ENCODE measurements at places on chromosomes 1 and 21. TPM values are rescaled to one million over a fixed set of nuclear protein-coding genes. Genes with fewer than 3 reads are reported as not detected.
A peak's percentile ranks its signal among the peaks of the same experiment; 100 is the strongest.

DNA sequence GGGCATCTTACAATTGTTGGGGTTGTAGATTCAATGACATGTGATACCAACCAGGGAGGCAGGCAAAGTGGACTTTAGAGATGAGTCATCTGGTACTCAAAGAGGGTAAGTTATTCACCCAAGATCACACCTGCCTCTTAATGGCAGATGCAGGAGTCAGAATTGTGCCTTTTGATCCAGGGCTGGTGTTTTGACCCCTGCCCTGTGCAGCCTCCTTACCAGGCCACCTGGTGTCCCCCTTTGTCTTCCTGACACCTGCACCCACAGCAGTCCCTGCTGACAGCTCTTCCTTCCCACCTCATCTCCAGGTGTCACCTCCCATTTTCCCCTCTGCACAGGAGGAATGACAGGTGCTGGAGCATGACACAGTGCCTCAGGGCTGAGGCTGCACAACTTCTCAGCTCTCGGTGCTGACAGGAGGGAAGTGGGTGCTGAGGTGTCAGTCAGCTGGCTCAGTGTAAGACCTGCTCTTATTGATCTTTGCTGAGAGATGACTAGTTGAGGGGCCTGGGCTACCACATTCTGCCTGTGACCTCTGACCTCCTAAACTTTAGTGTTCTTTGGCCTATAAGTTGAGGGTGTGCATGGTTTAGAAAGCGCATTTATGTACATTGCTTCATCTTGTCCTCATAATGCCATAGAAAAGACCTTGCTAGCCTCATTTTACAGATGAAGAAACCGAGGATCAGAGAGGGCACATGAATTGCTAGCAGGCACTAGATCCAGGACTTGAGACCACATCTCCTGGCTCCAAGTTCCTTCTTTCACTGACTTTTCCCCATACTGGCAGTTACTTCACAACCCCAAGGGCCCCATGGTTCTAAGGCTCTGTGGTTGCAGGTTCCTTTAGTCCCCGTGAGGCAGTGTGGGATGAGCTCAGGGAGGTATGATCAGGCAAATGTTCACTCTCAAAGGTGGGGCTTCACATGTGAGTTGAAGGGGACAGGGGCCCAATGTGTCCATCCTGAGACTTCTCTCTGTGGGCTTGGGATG, 31.3 kb downstream of the CACNA1E start:
- H3K27ac ChIP-seq = no peak overlapping the region
- no peak for DNase-seq
- no peaks in the 10 kb centered on the region for H3K36me3 ChIP-seq
- H3K27me3 ChIP-seq = no peaks in the 10 kb centered on the region
- no peak overlapping the region for H3K4me3 ChIP-seq

- peak; percentile 79 for DNase-seq
- no peaks in the 10 kb centered on the region for H3K4me1 ChIP-seq
- H3K27me3 ChIP-seq = no peaks in the 10 kb centered on the region
- no peaks in the 10 kb centered on the region for H3K36me3 ChIP-seq
These were observed 1.5 kb upstream of the MXRA8 start for GRCh38 chr1:1359664-1360468.

- peaks cover 5% of the 10 kb centered on the region for H3K27me3 ChIP-seq
- no peak for DNase-seq
- H3K27ac ChIP-seq = no peak overlapping the region
- no peak overlapping the region for H3K4me3 ChIP-seq
These were observed 65.5 kb upstream of the LAPTM5 start for GRCh38 chr1:30822966-30823581.

- no peak for DNase-seq
- H3K4me3 ChIP-seq = no peak overlapping the region
- H3K36me3 ChIP-seq = no peaks in the 10 kb centered on the region
- H3K4me1 ChIP-seq = no peaks in the 10 kb centered on the region
These were observed 31.9 kb upstream of the SLC19A2 start for GRCh38 chr1:169517558-169518186.

DNA sequence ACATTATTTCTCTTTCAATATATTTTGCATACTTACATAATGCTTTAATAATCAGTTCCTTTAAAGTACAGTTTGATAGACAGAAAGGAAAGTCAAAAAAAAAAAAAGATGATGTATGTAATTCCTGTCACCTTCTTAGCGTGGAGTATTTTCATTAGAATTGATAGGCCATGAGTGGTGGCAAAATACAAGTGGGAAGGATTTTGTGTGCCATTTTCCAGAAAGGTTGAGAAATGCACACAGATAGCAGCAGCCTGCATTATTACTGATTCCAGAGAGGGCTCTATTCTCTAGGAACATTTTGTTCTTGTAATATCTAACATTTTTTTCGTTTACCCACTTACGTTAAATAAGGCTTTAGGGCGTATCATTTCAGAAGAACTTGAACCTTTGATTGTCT, 475.6 kb downstream of the DSCAM start:
- DNase-seq = no peak
- H3K36me3 ChIP-seq = no peaks in the 10 kb centered on the region
- H3K4me1 ChIP-seq = no peaks in the 10 kb centered on the region
- H3K27ac ChIP-seq = no peak overlapping the region

GRCh38 chr21:15508554-15508953, 221.2 kb upstream of the USP25 start:
- no peak overlapping the region for H3K4me3 ChIP-seq
- no peak for DNase-seq
- no peaks in the 10 kb centered on the region for H3K4me1 ChIP-seq

DNA sequence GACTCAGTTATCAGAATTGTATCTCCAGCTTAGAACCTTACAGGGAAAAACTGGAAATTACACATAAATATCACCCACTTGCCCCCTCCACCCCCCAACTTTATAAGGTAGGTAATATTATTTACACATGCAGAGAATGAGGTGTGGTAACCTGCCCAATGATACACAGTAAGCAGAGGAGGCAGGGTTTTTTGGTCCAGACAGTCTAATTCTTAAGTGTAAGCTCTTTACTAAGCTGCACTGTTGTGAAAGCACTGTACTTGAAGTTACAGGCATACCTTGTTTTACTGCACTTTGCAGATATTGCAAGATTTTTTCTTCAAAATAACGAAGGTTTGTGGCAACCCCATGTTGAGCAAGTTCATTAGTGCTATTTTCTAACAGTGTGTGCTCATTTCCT, 24.8 kb upstream of the MYOCOS start:
- H3K27me3 ChIP-seq = no peaks in the 10 kb centered on the region
- peak overlapping the region; percentile 60 for H3K27ac ChIP-seq
- peaks cover 4% of the 10 kb centered on the region for H3K36me3 ChIP-seq
- DNase-seq = no peak

DNA sequence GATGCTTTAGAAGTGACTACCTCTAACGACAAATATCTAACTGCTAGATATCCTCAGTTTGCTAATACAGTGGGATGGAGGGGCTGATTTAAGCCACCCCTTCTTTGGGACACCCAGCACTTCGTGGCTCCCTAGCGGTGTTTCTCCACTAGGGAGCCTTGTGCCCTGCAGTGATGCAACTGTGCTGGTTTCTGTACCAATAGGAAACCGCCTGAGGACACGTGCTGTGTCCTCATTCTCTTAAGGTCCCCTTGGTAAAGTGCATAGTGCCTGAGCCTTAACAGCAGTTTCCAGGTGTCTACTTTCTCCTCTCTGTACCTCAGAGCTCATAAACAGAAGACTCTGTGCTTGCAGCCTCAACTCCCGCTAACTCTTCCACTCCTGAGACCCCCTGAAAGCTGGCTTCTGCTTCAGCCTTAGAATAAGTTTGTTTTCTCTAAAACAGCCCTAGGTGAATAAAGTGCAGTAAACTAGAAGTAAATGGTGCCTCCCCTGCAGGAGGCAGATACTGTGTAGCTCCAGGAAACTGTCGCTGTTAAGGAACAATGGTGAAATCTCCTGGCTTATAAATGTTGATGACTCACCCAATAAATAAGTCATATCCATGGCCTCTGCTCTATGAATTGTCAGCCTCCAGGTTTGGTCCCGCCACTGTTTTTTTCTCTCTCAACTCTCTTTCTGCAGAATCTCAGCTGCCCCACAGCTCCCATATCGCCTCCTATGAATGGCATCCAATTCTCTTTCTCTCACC, 130.4 kb downstream of the AK5 start:
- no peaks in the 10 kb centered on the region for H3K4me1 ChIP-seq
- H3K4me3 ChIP-seq = no peak overlapping the region
- no peak overlapping the region for H3K27ac ChIP-seq
- no peak for DNase-seq

GRCh38 chr21:14875704-14876523, 188.9 kb downstream of the NRIP1 start:
- no peaks in the 10 kb centered on the region for H3K36me3 ChIP-seq
- peak; percentile 69 for DNase-seq
- no peak overlapping the region for H3K4me3 ChIP-seq
- H3K27me3 ChIP-seq = no peaks in the 10 kb centered on the region

DNA sequence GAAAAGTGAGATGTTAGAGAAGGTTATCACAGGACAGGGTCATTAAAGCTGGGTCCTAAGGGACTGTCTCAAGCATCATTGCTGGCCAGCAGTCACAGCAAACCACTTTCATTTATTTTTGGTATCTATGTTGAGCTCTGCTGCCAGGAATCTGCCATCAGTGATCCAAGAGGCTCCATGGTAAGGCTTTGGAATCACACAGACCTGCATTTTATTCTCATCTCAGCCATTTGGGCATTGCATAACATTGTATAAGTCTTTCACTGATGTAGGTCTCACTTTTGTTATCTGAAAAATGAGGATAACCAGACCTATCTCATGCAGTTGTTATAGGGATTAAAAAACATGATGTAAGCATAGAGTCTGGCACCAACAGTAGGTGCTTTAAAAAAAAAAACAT, 77.5 kb downstream of the OMA1 start:
- no peak for DNase-seq
- H3K4me1 ChIP-seq = no peaks in the 10 kb centered on the region
- no peaks in the 10 kb centered on the region for H3K27me3 ChIP-seq
- no peak overlapping the region for H3K27ac ChIP-seq
- no peak overlapping the region for H3K4me3 ChIP-seq

DNA sequence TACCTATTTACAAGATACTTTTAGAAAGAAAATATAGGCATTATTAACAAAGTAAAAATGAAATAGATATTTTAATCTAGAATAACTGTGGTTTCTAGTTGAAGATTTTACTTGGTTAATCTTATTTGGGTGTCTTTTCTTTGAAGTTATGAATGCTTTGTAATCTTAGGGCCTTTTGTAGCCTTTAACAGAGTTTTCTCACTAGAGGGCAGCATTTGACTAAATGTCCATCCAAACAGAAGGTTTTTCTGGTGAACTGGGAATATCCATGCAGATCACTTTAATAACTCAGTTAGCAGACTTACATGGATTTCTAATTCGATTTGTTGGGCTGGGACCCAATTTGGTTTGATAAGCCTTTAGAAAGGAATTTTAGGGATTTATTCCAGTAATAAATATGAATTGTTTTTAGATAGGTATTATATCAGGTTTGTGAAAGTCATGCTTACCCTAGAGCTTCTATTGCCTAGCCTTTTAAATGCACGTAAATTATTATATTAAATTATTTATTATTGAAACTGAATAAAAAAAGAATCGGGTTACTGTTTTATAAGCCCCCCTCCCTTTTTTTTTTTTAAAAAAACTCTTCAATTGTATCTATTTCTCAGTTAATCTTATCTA, 119.7 kb downstream of the ZNF326 start:
- no peak overlapping the region for H3K4me3 ChIP-seq
- H3K36me3 ChIP-seq = no peaks in the 10 kb centered on the region
- no peaks in the 10 kb centered on the region for H3K4me1 ChIP-seq
- no peaks in the 10 kb centered on the region for H3K27me3 ChIP-seq

DNA sequence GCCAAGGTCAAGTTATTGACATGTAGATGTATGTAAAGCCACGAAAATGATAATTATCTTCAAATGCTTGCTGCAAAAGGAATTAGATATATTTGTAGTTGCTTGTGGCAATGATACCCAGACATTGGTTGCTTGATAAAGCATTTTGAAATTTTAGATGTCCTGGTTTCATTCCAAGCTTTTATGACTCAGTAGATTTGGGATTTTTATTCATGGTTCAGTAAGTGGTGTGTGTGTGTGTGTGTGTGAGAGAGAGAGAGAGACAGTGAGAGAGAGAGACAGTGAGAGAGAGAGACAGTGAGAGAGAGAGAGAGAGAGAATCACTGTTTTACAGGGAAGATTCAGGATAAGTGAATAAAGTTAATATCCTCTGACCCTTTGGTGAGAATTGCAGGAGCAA, 498.2 kb upstream of the C1orf87 start:
- no peaks in the 10 kb centered on the region for H3K36me3 ChIP-seq
- DNase-seq = no peak
- no peaks in the 10 kb centered on the region for H3K27me3 ChIP-seq
- no peaks in the 10 kb centered on the region for H3K4me1 ChIP-seq
- no peak overlapping the region for H3K27ac ChIP-seq

- DNase-seq = no peak
- no peaks in the 10 kb centered on the region for H3K36me3 ChIP-seq
- H3K4me3 ChIP-seq = no peak overlapping the region
- peaks cover 6% of the 10 kb centered on the region for H3K27me3 ChIP-seq
These were observed 121.5 kb upstream of the RAB4A start for GRCh38 chr1:229149435-229149834.

DNA sequence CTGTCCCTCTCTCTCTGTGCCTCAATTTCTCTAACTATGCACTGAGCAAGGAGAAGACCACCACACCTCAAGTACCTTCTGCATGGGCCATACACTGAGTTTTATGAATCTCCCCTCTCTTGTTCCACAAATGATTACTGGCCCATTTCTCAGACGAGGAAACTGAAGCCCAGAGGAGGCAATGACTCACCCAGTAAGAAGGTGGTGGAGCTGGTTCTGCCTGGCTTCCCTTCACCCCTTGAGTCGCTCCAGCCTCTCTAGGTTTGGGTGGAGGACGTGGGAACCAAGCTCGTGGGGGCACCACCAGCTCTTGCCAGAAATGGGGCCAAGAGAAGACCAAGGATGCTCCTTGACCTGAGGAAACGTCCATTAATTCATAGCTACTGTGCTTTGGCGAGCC, 21.3 kb upstream of the RUNX3 start:
- no peaks in the 10 kb centered on the region for H3K27me3 ChIP-seq
- no peak overlapping the region for H3K27ac ChIP-seq
- no peaks in the 10 kb centered on the region for H3K36me3 ChIP-seq

DNA sequence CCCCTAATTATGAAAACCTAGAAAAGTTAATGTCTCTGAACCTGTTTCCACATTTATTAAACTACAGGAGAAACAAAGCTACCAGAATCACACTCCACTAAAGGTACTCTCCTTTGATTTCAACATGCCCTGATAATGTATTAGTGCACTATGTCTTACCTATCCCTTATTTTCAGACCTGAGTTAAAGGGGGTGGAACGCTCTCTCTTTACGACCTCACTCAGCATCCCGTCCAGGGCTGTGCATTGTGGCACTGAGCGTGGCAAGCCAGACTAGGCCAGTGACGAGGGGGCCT, 678 bp downstream of the LSM10 start:
- DNase-seq = no peak
- no peaks in the 10 kb centered on the region for H3K27me3 ChIP-seq
- H3K27ac ChIP-seq = peak overlapping the region; percentile 87
- peaks cover 11% of the 10 kb centered on the region for H3K36me3 ChIP-seq
- peak overlapping the region; percentile 82 for H3K4me3 ChIP-seq
- no peaks in the 10 kb centered on the region for H3K4me1 ChIP-seq

GUCA2A gene
- total RNA-seq = not detected

MUTYH gene
- 29.0 TPM for total RNA-seq

PKP1 gene
- total RNA-seq = 0.63 TPM

CELA2B gene
- not detected for total RNA-seq

ATP6V1G3 gene
- 1.9 TPM for total RNA-seq

SZRD1 gene
- total RNA-seq = 127 TPM

RXRG gene
- 0.44 TPM for total RNA-seq

ANGPTL3 gene
- total RNA-seq = 0.41 TPM

AIM2 gene
- total RNA-seq = 4.6 TPM
